Amniotic stem cell (primary cell): ENCODE measurements at places on chromosomes 7 and 10.

- DNase-seq = peak; percentile 50
These were observed 58.4 kb downstream of the DNAJC12 start for GRCh38 chr10:67779465-67780203.

- no peak for DNase-seq
These were observed 6.5 kb upstream of the PPIF start for GRCh38 chr10:79340646-79341244.

DNA sequence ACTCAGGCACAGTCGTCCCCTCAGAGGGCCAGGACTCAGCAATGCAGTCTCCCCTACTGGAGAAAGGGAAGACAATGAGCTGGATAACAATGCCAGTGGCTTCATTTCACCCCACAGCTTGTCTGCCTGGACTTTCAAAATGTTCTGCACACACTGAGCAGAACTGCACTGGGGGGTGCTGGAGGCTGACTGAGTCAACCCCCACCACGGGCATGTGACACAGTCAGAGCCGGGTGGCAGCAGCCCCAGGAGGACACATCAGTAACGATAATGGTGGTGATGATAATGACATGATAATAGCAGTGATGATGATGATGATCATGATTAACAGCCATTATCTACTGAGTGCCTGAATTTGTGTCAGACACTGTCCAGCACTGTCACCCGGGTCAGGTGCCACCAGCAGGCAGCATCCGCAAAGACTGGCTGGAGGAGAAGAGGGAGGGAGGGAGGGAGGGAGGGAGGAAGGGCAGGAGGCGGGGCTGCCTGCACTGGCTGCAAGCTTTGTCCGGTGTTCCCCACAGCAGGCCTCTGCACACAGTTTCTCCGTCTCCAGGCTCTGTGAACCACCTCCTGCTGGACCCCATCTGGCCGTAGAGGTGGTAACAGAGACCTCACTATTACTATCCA, 67.4 kb downstream of the PLXNA4 start:
- no peak for DNase-seq

DNA sequence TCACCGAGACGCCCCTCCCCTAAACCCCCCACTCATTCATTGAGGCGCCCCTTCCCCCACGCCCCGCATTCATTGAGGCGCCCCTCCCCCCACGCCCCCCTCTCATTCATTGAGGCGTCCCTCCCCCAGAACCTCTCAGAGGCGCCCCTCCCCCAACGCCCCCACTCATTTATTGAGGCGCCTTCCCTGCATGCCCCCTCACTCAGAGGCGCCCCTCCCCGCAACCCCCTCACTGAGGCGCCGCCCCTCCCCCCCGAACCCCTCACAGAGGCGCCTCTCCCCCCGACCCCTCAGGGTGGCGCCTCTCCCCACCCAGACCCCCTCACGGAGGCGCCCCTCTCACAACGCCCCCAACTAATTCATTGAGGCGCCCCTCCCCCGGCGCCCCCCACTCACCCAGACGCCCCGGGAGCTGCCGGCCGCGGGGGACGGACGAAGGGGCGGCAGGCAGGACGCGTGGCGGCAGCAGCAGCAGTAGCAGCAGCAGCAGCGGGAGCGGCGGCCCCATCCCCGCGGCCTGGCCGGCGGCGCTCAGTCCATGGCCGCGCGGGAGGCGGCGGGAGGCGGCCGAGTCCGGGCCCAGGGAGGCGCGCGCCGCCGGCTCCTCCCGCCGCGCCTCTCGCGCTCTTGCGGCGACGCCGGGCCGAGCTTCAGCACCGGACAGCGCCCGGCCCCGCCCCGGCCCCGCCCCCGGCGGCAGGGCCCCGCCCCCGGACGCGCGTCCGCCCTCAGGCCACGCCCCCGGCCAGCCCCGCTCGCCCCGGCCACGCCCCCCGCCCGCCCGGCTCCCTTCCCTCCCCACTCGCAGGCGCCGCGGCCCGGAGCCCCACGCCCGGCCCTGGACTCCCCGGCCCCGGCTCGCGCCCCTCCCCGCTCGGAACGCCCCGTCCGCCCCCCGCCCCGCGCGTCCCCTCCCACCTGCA, at the start of gene PTPRN2:
PTPRN2 (minus strand) TSS at position 662 of the 923 bp plus-strand sequence.
- peak; percentile 44 for DNase-seq

GRCh38 chr7:24728503-24729364, 28.5 kb downstream of the GSDME start:
- DNase-seq = no peak

GRCh38 chr10:101236376-101237080, 7.3 kb upstream of the LBX1 start:
- DNase-seq = no peak

DNA sequence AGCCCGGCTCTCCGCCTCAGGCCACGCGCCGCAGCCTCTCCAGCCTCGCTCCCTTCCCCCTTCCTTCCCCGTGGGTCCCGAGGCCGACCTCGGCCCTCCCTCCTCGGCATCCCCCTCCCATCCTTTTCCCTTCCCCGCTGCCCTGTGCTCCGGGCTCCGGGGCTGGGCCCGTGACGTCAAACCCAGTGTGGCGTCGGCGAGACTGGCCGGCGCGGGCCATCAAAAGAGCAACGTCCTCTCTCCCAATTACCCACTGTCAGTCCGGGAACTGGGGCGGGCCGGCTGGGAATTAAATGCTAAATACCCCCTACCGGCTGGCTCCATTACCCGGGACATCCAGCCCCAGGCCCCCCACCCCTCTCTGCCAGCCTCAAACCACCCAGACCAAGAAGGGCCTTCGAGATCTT, 2.6 kb upstream of the GATA3 start:
- DNase-seq = no peak

GRCh38 chr10:122515022-122515424, 45.5 kb upstream of the DMBT1 start:
- DNase-seq = no peak

DNA sequence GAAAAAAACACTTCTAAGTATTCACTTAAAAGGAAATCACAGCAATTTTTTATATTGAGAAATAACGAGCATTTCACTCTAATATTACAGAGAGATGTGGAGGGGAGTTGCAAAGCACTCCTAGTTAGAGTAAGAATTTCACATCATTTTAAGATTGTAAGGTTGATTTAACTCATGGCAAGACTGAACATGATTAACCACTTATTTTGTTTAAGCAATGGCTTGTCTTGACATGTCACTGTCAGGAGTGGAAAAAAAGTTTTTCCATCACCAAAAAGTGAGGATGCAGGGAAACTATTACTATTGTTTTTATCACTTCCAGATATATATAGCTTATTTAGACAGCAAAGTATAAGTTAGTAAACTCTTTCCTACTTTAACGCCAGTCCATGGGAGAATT, 27.1 kb downstream of the CD36 start:
- DNase-seq = no peak

DNA sequence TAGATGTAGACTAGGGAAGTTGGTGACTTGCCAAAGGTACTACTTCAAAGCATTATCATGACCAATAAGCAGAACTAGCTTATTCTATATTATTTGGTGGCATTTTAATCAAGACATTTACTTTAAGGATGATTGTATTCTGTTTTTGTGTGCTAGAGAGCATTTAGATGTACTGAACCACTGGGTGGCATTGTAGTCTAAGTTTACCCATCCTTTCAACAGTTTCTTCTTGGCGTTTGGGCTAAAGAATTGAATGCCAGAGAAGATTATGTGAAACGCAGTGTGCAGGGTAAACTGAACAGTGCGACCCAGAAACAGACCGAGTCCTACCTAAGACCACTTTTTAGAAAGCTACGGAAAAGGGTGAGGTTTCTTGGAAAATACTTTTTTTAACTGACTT, 26.8 kb downstream of the PRPF18 start:
- no peak for DNase-seq

GRCh38 chr7:150381096-150381495, 2.0 kb downstream of the ZNF775 start:
- no peak for DNase-seq

GRCh38 chr10:10967029-10967428, 50.6 kb upstream of the CELF2 start:
- no peak for DNase-seq

- no peak for DNase-seq
These were observed 45.7 kb downstream of the BEND7 start for GRCh38 chr10:13483073-13483472.

GRCh38 chr7:107118109-107118900, 50.5 kb upstream of the HBP1 start:
- DNase-seq = no peak

- no peak for DNase-seq
These were observed 875.5 kb upstream of the SORCS1 start for GRCh38 chr10:108039821-108040584.

DNA sequence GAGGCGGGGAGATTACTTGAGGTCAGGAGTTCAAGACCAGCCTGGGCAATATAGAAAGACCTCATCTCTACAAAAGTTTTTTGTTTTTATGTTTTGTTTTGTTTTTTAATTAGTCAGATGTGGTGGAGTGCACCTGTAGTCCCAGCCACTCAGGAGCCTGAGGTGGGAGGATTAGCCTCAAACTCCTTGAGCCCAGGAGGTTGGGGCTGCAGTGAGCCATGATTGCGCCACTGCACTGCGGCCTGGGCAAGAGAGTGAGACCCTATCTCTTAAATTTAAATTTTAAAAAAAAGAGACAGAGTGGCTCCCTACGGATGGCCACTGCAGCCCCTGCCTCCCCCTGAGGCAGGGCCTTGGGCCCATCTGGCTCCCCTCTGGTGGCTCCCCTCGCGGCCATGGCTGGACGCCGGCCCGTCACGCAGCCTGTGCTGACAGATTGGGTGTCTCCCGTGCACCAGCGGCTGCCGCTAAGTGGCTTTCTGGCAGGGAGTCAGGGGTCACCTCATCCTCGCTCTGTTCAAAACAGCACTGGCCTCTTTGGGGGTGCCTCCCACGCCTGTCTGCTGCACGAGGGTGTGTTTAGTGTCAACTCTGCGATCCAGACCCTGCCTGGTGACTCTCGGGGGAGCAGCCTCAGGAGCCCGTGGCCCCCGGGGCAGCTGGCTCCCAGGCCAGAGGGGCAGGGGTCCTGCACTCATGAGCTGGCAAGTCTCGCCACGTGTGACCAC, 44.4 kb upstream of the ELN start:
- no peak for DNase-seq

GRCh38 chr10:1896153-1896552, 158.8 kb upstream of the ADARB2 start:
- no peak for DNase-seq

- DNase-seq = no peak
These were observed 43.7 kb downstream of the CH25H start for GRCh38 chr10:89163265-89163995.

DNA sequence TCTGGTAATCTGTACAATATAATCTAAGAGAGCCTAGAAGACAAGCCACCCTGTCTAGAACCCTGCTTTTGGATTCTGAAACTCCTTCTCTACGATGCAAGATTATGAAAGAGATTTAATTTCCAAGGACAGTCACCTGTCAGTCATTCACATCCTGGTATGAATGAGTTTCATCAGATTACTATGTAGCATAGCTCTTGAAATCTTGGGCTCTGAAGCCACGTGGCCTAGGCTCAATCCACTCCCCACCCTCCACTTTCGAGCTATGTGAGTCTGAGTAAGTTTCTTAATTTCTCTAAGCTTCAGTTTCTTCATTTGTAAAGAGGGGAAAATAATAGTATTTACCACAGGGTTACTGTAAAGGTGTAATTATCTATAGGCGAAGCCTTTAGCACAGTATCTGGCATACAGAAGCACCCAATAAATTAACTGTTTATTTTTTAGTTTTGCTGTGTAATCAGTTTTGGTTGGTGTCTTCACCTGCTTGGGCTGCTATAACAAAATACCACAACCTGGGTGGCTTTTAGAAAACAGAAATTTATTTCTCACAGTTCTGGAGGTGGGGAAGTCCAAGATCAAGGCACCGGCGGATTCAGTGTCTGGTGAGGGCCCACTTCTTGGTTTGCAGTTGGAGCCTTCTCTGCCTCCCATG, 71.3 kb downstream of the MYOF start:
- no peak for DNase-seq

DNA sequence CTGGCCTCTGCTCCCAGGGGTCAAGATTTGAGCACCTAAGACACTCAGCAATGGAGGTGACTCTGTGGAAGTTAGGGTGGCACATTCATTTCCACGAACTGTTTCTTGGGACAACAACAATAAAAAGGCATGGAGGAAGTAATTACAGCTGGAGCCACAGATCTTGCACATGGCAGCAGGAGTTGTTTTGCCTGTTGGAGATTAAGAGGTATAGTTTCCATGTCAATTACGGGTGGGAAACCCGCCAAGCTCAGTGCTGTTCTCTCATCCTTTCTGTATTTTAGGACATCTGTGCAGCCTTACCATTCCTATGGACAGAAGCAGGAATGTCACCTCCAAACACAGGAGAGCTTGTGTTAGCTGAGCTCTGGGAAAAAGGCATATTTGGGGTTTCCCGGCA, 201.2 kb downstream of the SNX10 start:
- DNase-seq = no peak

DNA sequence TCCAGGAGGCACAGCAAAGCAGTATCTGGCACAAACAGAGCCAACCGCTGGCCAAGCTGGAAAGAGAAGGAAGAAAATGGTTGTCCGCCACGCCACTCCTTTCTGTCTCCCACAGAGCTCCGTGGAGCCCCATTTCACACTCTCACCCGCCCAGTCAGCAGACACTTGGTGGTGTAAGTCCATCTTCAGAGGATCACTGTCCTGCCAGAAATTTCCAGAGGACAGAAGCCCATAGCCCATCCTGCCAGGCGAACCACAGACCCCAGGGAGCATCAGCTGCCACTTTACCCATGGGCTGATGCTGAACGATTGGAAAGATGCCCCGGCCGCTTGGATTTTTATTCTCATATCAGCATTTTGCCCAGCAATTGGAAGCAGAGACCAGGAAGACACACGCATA, 144.7 kb upstream of the LYZL2 start:
- no peak for DNase-seq

GRCh38 chr7:144513334-144513733, 109.8 kb upstream of the NOBOX start:
- no peak for DNase-seq

DNA sequence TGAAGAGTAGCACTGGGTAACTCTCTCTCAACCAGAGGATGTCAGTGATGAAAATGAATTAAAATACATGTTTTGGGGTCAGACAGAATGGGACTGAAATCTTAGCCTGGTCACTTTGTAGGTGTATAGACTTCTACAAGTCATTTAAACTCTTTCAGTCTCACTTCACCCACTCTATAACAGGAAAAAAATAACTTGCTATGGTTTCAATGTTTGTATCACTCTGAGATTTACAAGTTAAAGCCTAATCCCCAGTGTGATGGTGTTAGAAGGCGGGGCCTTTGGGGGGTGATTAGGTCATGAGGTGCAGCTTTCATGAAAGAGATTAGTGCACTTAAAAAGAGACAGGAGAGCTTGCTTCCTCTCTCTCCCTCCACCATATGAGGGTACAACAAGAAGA, 134.8 kb downstream of the INHBA start:
- DNase-seq = no peak

DNA sequence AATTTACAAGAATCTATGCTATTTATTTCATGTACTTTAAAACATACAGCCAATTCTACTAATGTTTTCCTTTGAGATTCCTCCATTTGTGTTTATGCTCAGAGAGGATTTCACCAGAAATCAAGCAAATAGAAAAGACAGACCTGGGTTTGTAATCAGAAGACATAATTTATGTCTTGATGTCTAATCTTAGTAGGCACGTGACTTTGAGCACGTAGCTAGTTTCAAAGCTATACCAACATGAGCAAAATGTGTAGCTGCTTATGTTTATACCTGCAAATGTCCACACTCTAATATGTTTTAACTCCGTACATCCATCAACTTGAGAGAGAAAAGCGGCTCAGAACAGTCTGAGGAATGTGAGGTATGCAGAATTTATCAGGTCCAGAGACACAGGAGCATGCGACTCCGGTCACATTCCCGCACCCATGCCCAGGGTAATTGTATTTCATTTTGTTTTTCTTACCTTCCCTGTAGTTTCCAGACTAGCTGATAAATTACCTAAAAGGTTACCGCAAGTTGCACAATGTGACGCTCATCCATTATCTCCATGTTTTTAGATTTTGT, 40.0 kb downstream of the SVOPL start:
- DNase-seq = no peak
